Neural progenitor cell (in vitro differentiated cells): ENCODE measurements at places on chromosomes 5 and 9.

DNA sequence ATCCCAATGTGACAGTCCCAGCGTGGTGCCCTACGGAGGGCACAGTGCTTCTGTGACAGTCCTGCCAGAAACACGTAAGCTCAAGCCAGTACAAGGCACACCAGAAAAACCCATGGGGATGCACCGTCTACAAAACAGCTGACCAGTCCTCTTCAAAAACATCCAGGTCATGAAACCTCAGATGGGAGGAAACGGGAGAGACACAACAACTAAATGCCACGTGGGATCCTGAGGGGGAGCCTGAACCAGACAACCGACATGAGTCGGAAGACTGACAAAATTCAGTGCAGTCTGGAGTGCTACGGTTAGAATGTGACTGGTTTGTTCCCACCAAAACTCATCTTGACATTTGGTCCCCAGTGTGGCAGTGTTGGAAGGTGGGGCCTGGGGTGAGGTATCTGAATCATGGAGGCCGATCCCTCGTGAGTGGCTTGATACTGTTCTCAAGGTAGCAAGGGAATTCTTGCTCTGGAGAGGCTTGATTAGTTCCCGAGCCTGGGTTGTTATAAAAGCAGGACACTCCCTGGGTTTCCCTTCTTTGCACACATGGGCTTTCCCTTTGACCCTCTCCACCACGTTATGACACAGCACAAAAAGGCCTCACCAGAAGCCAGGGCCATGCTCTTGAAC is 55.4 kb downstream of the ADAMTS2 start:
- DNase-seq = no peak

- DNase-seq = no peak
Observed at GRCh38 chr5:129477532-129477931, 17.4 kb downstream of the ADAMTS19 start.

- no peak for DNase-seq
Observed at GRCh38 chr5:370311-370958, 48.9 kb downstream of the AHRR start.

DNA sequence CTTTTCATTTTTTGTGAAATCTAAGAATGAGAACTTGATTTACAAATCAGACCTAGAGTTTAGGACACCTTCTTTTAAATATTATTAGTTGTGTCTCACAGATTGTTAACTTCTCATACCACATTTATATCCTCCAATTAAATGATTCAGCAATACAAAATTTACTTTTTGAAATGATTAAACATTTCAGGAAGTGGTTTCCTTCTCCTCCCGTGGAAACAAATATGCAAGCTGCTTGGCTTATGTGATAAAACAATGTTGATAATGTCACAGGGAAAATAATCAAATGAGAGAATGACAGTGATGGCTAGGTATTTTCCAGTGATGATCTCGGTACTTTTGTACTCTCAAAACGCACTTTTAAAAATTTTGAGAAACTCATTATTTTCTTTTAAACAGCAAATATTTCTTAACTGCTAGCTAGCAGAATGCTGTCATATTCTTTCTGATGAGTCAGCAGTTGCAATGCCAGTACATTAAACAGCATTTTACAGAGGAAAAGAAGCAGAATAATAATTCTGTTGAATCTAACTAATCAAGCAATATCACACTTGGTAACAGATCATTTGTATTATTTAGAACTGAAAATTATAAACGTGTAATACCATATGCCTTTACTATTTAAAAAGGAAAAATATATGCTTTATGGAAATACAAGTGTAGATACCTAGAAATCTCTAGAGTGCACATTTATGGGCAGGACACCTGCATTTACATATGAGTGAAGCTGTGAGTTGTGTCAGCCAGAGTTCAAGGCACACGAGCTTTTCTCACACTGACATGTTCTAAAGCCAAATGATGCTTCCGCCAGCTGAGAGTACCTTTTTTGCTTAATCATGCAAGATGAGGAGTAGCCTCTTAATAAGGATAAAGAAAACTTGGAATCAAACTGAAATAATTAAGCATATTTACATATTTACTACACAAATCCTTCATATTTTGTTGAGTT is 53.6 kb upstream of the CDH18 start:
- no peak for DNase-seq

DNA sequence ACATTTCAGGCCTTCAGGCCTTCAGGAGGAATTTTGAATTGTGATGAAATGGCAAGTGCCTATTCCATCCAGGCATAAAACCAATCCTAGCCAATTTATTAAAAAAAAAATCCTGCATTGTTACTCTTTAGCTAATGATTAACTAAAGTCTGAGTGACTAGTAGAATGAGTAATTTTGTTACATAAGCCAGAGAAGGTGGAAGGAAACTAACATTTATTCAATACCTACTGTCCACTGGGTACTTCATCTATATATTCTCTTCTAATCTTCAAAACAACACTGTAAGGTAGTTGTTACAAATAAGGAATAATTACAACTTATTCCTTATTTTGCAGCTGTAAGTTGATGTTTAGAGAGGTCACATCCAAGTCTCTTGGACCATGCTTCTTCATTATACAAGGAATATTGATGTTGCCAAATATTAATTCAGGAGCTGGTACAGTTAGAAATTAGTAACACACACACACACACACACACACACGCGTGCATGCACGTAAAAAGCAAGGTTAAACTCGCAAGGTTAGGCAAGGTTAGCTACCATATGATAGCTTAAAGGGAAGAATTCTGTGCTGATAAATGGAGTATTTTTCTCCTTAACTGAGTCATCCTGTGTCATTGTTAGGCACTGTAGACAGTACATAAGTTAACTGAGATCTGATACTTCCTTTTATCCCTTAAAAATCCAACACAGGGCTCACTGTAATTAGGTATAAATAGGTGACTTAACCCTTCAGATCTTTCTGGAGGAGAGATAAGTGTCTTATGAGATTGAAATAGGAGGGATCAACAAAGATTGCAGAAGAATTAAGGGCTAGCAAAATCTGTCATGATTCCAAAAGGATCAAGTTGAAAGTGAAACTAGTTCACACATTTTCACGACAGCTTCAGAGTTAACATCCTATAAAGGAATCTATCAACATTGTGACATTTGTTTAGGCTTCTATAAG is 596.9 kb downstream of the PDE4D start:
- DNase-seq = no peak

- DNase-seq = no peak
Observed at GRCh38 chr5:17989567-17990563, 355.6 kb downstream of the TAF11L14 start.

DNA sequence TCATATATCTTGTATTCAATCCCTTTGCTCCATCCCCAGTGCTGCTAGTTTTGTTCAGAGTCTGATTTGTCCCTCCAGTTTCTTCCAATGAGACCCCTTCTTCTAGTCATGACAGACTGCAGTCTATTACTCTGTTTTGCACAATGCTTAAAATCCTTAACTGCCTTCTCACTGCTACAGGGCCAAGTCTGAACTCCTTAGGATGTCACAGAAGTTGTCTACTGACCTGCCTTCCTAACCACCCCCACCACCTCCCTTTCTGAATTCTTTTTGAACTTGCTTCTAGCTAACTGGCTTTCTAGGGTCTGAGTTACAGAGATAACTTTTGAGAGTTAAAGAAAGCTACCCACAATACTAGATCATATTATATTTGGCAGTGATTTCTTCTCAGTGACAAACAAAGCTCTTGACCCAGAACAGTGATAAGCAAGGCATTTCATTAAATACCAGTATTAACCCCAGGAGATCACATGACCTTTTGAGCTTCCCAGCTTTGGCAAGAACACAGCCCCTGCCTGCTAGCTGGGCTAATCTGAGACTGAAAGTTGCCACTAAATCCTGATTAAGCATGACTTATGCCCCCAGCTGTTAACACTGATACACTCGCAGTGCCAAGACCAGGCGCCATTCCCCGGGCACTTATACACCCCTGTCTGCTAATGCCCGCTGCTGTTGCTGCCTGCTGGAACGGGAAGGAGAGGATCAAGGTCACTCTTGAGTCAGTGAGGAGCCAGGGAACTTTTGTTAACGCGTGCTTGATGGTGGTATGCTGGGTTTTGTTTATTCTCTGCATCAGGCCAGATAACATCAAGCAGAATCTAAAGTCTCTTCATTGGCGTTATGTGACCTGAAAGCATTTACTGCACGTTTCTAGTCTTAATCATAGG is 36.4 kb upstream of the ADAMTSL1 start:
- DNase-seq = peak; percentile 20

- DNase-seq = no peak
Observed at GRCh38 chr9:69204326-69204725, 30.2 kb downstream of the TJP2 start.

GRCh38 chr9:112864403-112864802 is 26.3 kb downstream of the SLC46A2 start:
- DNase-seq = no peak

DNA sequence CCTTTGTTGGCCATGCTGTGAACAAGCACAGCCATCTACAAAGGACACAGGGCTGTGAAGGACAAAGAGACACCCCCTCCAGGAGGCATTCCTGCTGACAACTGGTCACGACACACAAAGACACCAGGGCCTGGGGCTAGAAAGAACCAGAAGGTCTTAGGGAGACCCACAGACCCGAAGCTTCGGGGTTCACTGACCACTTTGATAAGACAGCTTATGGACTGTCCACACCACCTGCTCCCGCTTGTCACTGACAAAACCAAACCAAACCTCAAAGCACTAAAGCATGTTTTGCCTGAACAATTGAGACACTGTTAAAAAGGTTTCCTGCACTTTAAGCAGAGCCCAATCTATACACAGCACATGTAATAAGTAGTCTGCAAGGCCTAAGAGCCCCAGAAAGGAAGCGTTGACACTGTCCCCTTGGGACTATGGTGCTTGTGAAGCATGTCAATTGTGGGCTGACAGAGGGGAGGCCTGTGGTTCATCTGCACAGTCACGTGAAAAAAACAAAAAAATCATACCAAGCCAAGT is 185.0 kb downstream of the GAPVD1 start:
- peak; percentile 53 for DNase-seq

DNA sequence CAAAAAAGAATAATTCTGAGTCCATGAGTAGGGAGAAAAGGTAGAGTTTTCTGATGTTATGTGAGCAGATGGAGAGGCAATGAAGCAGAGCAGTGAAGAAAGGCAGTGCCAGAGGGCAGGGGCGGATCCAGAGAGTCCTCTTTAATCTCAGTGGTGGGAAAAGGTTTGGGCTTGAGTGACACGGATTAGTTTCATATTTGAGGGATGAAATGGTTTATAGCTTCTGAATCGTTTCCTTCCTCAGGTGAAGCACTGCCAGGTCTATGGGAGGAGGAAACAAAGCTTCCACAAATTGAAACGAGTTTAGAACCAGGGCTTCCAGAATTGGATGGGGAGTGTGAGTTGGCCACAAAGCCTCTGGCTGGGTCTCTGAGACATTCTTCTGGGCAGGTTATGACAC is 517.0 kb upstream of the PAPPA start:
- DNase-seq = no peak

DNA sequence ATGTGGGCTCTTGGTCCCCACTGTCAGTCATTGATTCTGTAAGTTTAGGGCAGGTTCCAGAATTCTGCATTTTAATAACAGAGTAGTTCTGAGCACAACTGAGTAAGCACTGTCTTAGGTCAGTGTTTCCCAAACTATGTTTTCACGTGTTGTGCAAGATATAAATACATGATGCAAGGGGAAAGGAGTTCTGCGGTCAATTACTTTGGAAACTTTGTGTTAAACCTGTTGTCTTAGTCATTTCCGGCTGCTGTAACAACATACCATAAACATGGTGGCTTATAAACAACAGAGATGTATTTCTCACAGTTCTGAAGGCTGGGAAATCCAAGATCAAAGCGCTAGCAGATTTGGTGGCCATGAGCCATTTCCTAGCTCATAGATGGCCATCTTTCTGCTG is 69.8 kb downstream of the EQTN start:
- no peak for DNase-seq

DNA sequence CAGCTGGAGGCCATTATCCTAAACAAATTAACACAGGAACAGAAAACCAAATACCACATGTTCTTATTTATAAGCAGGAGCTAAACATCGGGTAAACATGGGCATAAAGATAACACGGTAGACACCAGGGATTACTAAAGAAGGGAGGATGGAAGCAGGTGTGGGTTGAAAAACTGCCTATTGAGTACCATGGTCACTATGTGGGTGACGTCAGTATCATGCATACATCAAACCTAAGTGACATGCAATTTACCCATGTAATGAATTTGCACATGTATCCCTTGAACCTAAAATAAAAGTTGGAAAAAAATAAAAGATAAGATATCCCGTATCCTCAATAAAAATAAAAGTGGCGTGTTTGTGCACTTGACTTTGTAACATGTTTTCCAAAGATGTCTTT is 88.8 kb downstream of the DOCK8 start:
- DNase-seq = no peak

DNA sequence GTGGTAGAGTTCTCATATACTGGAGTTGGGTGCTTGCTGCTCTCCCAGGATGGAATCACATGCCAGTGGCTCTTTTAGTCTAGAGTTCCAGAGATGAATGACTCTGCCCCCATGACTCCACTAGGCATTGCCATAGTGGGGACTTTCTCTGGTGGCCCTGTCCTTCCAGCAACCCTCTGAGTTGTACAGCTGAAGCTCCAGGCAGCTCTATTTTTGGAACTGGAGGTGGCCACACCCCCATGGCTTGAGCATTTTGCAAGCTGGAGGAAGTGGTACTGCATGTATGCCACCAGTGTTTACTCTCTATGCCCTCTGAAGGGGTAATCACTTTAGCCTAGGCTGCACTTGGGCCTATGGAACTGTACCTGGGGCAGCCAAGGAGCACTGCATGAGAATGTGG is 112.6 kb downstream of the RANBP17 start:
- no peak for DNase-seq

- no peak for DNase-seq
Observed at GRCh38 chr5:148864113-148864841, 37.9 kb downstream of the ADRB2 start.

DNA sequence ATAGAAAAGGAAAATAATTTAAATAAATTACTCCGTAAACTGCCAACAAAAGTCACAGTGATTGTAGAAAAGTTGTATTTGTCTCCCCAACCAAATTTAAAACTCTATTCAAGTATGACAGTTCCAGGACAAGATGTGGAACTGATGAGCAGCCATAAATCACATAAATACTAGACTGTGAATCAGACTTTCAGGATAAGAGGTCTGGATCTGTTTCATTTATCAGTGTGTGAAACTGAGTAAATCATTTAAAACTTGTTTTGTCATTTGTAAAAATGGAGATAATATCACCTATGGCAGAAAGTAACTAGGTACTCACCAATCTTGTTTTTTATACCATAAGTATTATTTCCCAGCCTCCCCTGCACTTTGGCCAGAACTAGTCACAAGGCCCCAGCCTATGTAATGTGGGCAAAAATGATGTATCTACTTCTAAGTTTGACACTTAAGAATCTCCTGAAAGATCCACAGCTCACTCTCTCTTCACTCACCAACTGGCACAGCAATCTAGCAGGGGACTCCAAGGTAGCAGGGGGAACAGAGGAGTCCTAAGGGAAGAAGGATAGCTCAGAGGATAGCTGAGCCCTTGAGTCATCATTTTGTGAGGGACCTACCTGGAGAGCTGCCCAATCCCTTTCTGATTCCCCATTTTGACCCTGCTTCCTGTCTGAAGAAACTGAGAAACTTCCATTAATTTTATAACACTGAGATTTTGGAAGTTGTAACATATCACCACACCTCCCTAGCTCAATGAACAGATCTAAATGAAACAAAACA is 31.6 kb downstream of the TMEM161B start:
- no peak for DNase-seq

- no peak for DNase-seq
Observed at GRCh38 chr9:93286252-93287188, 102.6 kb downstream of the WNK2 start.
